Tibial artery (tissue), 4 donors: ENCODE measurements at places on chromosomes 3 and 15.

DNA sequence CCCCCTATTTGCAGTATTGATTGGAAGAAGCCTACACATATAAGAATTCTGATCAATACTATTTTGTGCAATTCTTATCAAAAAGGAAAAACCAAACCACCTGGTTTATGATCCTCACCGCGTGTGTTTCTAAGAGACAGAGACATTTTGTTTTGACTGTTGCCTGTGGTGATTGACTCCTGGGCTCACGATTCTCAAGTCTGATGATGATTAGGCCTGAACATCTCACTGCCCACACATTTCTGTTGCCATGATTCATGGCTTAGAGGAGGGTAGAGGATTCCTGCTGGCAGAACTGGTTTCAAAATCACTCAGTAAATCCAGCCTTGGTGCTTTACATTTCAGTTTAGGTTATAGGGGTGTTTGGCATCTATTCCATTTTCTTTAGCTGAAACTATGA, 88.3 kb upstream of the UBE3A start:
- DNase-seq: no peak

DNA sequence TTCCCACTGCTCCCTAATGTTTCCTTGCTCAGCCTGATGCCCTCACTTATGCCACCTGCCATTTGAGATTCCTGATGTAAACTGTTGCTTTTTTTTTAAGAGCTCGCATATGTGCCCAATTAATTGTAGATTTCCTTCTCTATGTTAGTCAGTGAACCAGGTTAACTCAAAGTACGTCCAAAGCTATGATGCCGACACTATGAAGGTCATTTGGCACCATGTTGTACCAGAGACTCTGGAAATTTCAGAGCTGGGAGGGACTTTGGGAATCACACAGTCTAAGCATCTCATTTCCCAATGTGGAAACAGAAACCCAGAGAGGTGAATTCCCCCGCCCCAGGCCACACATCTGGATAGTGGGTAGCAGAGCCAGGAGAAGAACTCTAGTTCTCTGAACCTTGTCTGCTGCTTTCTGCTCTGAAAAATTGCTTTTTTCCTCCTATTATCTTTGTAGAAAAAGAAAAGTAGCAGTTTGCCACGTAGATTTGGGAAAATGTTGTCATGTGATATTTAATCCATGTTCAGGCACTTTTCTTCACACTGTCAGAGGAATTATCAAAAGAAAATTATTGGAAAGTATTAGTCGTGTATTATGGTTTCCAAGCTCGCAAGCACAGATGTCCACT, 38.5 kb upstream of the TNFAIP8L3 start:
- peak; percentile 35 for DNase-seq

- DNase-seq: no peak
Measured at GRCh38 chr3:196111939-196112386, 30.1 kb upstream of the TFRC start.

GRCh38 chr15:77580996-77581682, 51.6 kb downstream of the LINGO1 start:
- DNase-seq: peak; percentile 30

GRCh38 chr3:153848702-153849101, 272.5 kb upstream of the ARHGEF26 start:
- DNase-seq: no peak

DNA sequence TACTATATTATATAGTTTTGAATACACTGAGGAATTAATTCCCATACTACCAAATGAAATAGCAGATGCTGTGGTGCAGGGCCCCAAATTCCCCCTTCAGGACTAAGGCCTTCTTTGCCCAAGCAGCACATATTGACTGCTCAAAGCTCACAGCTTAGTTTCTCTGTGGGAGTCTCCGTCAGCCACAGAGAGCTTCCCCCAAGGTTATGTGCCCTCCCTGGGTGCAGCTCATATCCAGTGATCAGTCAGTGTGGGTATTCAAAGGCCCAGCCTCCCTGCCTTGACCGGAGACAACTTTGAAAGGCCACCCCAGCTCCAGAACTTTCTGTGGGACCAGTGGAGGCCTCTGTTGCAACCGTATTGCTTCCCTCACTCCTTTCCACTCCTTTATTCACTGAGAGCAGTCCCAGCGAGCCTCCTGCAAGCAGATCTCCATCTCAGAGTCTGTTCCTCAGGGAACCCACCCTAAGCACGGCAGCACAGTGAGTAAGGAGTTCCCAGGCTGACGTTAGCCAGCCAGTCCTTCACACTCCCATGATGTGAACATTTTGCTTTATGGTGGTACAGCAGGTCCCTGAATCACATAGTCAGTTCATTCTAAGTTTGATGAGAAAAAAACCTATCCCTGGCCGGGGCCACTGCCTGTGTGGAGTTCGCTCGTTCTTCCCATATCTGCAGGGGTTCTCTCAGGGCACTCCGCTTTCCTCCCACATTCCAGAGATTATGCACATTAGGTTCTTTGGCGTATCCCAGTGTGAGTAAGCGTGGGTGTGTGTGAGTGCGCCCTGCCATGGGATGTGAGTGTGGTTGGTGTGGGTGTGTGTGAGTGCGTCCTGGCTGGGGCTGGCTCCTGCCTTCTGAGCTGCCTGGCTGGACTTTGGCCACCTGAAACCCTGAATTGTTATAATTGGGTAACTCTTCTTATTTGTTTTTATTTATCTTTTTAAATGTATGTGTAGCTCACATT, 64.4 kb upstream of the PPARG start:
- DNase-seq: no peak

GRCh38 chr3:36843065-36844051, 79.0 kb upstream of the DCLK3 start:
- no peak for DNase-seq

GRCh38 chr15:23572844-23573243, 7.4 kb downstream of the MKRN3 start:
- DNase-seq: no peak

- no peak for DNase-seq
Measured at GRCh38 chr15:56654624-56655023, 78.7 kb downstream of the ZNF280D start.

GRCh38 chr3:66863205-66864111, 134.6 kb upstream of the KBTBD8 start:
- DNase-seq: no peak

DNA sequence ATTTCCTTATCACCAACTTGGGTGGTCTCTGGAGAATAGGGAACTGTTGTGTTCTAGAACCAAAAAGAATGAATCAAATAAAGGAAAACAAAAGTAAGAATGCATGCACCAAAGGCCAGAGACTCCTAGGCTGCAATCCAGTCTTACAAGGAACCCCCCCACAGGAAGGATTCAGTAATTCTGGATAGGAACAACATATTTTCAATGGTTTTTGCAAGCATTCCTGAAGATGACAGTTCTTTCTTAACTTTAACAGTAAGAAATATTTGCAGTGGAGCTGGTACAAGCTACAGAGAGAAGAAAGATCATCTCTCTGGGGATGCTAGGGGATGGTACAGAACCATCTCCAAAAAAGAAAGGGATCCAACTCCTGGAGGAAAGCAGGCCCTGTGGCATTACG, 116.2 kb upstream of the CHRM5 start:
- no peak for DNase-seq

DNA sequence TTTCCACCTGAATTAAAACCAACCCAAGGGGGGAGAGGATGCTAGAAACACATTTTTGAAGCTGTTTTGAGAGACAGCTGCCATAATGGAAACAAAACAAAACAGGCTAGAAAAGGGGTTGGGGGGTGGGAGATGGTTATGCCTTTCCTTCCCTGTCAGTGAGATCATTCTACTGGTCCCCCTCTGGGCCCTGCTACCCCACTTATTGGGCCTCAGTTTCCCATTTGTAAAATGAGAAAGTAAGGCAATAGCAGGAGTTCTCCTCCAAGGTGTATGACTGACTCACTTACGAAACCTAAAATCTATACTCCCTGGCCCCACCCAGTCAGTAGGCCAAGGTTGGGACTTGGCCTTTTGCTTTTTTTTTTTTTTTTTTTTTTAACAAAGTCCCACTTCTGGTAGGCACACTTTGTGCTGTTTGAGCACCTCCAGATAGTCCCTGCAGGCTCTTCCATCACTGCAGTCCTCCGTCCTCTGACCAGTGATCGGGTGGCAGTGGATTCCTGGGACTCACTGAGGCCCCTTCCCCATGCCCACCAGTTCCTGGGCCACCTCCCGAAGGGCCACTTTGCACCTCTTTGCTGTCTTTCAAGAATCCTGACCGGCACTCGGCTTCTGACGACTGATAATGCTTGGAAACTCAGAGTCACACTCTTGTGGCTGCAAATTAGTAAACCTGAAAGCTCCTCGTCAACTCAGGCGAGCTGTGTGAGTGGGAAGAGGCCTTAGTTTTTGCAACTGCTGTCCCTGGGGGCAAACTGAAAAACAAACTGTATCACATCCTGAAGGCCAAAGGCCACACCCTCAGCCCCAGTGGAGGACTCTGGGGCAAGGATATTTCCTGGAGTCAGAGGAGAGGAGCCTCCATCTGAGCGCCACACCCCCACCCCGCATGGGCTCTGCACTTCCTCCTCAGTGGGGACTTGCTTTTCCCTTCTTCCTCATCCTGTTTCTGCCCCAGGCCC, 6.7 kb upstream of the PSTPIP1 start:
- DNase-seq: peak; percentile 69

DNA sequence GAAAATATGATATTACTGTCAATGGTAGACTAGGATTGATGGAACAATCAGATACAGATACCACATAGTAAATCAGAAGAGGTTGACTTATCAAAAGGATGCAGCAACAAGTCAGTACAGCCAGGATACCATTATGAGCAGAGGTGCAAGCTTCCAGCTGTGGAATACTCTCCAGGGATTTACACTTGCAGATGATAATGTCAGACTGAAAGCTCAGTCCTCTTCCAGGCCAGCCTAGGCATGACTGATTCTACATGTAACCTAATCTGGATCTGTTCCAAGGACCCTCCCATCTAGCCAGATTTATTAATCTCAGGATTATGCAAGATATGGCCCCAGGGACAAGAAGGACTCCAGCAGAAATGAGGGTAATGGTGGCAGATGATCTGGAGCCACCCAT, 8.2 kb downstream of the FILIP1L start:
- no peak for DNase-seq
